D341Med (cell line): ENCODE measurements at places on chromosomes 2 and 18.

- no peak for DNase-seq
These were observed 26.7 kb downstream of the LYPD6 start for GRCh38 chr2:149357058-149357457.

- no peak for DNase-seq
These were observed 11.7 kb downstream of the YIPF4 start for GRCh38 chr2:32289165-32289999.

DNA sequence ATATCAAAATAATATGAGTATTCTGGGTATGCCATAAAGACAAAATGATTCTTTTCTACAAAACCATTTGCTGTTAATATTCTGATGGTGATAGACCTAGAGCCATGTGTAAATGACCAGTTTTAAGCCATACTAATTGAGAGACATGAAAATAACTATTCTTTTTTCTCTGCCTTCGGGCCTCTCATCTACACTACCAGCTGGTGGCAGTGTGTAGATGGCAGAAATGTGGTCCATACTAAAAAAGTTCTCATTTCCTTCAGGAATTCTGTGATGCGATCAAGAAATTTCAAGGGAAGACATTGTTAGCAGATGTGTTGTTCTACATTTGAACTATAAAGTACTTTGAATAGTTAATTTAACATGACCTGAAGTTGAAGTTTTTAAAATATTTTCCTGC lies 485.2 kb downstream of the TRIB2 start:
- peak; percentile 40 for DNase-seq

DNA sequence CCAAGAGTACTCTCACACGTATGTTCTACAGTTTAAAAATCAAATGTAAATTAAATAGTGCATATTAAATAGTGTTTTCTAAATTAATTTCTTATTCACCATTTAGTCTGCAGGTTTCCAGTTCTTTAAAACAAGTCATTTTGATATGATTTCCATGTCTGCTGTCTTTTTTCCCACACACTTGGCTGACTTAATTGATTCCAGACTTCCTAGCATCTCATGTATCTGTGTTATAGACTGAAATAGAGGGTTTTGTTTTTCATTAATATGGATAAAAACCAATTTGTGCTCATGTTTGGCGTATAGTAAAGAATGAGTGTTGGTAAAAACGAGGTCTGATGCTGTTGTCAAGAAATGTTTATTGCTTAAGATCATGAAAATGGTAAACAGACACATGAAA lies 104.3 kb downstream of the SRBD1 start:
- no peak for DNase-seq

DNA sequence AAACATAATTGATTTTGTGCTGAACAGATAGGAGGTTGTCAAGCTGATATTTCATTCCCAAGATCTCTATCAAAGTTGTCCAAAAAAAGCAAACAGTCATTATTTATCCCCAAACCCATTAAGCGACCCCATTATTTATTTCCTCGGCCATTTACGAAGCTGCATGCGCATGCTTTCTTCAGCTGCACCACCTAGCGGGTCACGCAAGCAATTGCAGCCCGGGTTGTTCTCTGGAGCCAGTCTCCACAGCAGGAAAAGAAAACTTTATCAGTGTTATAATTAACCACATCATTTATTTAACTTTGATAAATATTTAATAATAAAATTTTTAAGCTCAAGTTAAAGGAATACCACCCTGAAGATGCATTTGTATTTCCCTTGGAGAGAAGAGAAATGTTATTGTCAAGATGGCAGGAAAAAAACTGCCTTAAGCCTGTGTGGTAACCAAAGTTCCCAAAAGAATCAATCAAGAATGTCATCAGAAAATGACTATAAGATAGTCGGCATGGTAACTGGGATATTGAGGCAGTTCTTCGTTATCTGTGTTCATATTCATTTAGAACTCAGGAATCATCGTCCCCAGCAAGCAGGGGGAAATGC lies 304.7 kb downstream of the FBXO15 start:
- peak; percentile 83 for DNase-seq

DNA sequence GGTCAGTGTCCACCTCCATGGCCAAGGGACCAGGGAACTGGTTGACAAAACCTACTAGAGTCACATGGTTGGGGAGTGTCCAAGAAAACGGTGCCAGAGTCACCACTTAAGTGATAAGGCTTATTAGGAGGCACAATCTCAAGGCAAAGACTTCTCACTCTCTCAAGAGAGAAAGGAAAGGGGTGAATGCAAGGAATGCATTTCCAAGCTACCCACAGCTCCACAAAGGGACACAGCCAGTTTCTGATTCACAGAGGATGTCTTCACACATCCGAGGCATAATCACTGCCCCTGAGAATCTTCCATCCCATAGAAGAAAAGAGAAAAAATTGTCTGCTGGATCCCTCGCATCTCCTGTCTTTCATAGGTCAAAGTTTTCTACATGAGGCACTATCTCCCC lies 269.3 kb downstream of the TNS1 start:
- DNase-seq, result no peak

DNA sequence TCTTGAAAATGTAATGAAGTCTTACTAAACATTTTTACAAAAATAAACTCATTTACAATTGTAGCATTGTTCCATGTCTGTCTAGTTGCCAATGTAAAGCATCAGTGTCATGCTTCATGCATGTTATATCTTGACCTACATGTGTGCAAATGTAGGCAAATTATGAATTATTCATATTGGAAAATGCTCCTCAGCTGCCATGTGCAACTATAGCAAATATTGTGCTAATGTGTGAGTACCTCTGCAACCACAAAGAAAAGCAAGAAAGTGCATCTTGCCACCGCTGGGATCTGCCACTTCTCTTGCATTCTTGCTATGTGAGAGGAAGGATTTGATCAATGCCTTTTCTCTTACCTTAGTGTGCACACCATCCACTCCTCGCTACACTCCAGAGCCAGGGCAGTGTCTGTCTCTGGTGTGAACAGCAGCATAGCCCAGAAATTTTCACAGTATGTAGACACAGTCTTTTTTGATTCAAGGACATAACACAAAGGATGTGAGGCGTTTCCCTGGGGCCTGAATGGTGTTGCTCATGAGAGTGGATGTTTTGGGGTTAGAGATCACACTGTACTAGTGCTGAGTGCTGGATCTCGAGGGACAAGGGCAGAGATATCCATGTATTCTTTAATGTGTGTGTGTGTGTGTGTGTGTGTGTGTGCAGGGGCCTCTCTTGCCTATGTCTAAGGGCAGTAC lies 47.6 kb upstream of the HAAO start:
- DNase-seq, result no peak

GRCh38 chr18:29012364-29012763 lies 835.4 kb upstream of the CDH2 start:
- DNase-seq, result no peak

GRCh38 chr2:240714747-240715725 lies 23.4 kb downstream of the AQP12A start:
- no peak for DNase-seq

- DNase-seq, result peak; percentile 2
These were observed 327.0 kb upstream of the HS6ST1 start for GRCh38 chr2:128645631-128646030.

DNA sequence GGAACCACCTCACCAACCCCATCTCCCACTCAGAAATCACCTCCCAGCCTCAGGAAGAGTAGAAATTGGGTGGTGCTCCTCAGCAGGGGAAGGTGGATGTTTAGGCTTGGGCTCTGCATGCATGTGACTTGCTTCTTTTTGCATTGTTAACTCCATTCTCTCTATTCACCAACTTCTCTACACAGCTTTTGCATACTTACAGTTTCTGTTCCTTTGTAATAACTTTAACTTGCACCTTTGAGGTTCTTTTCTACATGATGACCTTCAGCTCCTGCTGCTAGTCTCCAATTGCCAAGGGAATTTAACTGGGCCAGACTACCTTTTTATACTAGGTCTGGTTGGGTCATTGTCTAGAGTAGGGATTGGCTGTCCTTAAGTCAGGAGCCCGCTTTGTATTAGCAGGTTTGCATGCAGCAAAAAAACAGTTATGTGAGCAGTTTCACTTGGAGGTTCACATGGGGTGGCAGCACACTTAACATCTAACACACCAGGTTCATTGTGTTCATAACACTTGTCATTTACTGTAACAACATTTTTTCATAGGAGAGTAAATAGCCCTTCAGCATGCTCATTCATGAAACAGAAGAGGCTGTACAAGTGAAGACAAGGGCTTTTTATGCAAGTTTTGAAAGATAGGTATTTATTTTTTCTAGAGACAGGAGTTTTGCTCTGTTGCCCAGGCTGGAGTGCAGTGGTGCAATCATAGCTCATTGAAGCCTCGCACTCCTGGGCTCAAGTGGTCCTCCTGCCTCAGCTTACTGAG lies 12.0 kb downstream of the MRPL35 start:
- no peak for DNase-seq

DNA sequence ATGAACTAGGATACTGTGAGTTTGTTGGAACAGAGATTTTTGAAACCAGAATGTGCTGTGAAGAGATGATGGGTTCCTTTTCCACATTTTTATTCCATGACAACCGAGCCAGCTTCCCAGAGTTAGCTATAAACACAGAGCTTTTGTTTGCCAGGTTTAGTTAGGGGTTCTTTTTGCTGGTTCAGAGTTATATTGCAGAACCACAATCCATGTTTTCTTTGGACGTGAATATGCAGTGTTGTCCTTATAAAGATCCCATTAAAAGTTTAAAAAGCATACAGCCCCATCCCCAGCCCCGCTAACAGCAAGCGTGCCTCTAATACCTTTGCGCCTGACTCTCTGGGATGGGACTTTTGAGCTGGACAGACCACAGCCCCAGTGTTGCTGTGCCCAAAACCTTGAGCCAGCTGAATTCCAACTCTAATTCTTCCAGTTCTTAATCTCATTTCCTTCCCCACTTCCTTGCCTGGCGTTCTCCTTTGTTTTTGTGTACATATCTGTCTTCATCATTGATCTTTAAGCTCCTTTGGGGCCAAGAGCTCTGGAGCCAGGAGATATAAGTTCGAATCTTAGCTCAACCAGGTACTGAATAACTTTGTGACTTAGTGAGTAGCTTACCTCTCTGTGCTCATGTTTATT lies 72.3 kb downstream of the SPATS2L start:
- no peak for DNase-seq

GRCh38 chr2:23427976-23428375 lies 43.0 kb downstream of the KLHL29 start:
- DNase-seq, result no peak

- DNase-seq, result no peak
These were observed 34.2 kb upstream of the ACTR2 start for GRCh38 chr2:65193446-65193845.

DNA sequence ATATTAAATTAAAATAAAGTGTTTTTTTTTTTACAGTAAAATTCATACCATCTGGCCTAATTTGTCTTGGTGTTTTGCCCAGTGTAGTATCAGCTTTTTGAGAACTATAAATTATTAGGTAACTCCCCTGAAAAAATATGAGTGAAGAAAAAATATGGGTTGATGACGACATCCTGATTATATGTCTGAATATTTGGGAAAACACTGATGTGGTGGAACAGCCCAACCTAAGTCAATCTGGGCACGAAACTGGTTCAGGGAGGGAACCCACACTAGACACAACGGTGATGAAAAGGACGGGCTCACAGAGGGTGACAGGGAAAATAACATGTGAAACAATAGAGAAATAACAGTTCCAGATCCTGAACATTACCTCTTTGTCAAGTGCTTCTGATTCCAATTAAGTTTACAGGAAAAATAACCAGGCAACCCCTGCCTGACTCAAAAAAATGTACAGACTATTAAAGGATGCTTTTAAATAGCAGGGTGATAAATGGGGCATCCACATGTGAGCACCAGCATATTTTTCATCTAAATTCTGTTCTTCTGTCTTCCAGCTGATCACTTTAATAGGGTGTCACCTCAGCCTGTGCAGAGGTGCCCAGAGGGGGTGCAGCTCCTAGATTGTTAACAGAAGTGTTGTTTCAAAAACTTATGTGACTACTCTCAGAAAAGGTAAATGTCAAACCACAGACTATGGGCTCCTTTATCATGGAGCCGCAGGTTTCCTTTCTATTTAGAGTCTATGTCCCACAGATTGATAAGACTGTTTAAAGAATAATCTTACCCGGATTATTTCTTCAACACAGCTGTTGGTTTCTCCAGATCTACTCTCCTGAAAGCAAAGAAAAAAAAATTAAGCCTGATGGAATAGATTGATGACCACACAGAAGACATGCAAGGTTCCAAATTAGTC lies 305.4 kb downstream of the AFF3 start:
- no peak for DNase-seq
